ENCODE measurements at places on chromosomes 5 and 9.

GRCh38 chr5:119302916-119303897, 52.6 kb upstream of the TNFAIP8 start:
- DNase-seq: no peak

- no peak for DNase-seq
Measured at GRCh38 chr9:110148891-110149290, 59.1 kb downstream of the C9orf152 start.

DNA sequence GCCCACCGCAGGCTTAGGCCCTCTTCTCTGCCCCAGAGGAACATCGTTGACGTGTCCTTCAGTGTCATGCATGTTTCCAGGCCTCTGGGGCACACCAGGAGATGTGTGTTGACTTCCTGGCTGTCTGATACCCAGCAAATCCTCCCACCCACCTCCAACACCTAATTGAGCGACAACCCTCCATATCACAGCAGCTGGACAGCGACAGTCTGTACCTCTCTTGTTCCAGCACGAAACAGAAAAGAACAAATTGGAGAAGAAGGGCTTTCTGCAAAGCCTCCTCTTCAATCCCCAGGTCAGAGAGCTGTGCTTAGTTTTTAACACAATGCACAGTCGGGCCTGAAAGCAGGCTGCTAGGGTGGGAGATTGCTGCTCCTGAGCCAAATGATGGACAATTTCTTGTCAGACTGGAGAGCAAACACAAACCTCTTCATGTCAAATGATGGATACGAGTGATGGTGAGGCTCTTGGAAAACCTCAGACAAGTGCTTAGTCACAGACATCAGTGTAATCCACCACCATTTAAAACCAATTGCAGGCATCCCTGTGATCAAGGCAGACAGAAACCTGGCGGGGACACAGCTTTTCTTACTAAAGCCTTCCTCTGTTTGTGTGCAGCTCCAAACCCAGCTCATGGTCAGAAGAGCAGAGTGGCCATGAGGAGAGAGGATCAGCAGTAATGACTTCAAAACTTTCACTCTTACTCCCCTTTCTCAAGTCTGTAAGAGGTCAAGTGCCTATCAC, 110.6 kb downstream of the EBF1 start:
- no peak for DNase-seq

GRCh38 chr5:154059039-154059430, 20.3 kb downstream of the MFAP3 start:
- DNase-seq: no peak

DNA sequence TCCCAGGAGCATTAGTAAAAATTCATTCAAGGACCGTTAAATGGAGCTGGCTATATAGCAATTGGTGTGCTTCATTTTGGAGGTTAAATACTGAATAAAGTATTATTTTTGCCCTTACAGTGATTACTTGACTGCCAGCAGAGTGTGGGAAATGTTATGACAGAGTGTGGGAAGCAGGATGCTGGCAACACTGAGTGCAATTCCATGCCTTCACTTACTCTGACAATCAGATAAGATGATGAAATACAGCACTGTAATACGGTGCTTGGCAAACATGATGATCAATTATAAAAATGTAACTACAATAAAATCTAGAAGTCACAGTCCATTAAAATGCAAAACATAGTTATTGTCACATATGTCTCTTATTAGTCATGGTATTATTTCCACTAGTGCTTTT, 651.3 kb downstream of the PTPRD start:
- no peak for DNase-seq

- DNase-seq: no peak
Measured at GRCh38 chr5:162484986-162485385, 417.4 kb downstream of the GABRG2 start.

DNA sequence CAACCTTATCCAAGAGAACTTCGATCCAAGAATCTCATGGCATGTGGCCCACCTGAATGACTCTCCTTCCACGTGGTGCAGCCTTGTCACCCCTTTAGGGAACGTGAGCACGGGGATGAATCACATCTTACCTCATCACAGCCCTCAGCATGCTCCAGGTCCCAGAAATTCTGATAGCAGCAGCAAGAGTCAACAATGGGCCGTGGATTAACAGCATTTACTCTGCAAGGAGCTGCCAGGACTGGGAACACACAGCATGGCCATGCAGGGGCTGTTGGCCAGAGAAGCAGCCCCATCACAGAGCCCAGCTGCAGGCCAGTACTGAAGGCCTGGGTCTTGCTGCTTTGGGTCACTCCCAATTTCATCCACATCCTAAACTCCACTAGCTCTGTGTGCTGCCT, 150.4 kb downstream of the C5orf15 start:
- no peak for DNase-seq

GRCh38 chr5:147216552-147217154, 18.2 kb upstream of the STK32A start:
- no peak for DNase-seq

GRCh38 chr5:97377582-97377981, 194.5 kb upstream of the RIOK2 start:
- no peak for DNase-seq

DNA sequence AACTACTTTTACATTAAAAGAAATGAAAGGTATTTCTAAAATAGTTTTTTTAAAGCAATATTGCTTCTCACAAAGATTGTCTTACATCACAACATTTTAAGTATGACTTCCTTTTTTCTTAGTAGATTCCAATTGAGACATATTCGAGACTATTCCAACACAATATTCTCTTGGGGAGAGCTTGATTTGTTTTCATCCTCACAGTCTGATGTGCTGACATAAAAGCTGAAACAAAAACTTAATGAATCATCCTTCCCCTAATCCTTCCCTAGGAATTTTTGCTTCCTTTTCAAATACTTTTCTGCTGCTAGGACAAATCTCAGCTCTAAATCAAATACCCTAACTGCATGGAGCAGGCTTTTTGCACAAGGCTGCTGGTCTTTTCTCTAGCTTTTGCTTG, 245.8 kb upstream of the MAP3K1 start:
- DNase-seq: no peak

GRCh38 chr9:100639854-100640253, 62.0 kb downstream of the CAVIN4 start:
- no peak for DNase-seq

GRCh38 chr9:109232449-109233237, 65.6 kb upstream of the FRRS1L start:
- no peak for DNase-seq

GRCh38 chr9:1939926-1940368, 75.2 kb upstream of the SMARCA2 start:
- DNase-seq: no peak

- DNase-seq: no peak
Measured at GRCh38 chr9:90898228-90898627, 96.6 kb downstream of the SYK start.

GRCh38 chr9:129415942-129416651, 204.8 kb downstream of the C9orf50 start:
- DNase-seq: no peak

DNA sequence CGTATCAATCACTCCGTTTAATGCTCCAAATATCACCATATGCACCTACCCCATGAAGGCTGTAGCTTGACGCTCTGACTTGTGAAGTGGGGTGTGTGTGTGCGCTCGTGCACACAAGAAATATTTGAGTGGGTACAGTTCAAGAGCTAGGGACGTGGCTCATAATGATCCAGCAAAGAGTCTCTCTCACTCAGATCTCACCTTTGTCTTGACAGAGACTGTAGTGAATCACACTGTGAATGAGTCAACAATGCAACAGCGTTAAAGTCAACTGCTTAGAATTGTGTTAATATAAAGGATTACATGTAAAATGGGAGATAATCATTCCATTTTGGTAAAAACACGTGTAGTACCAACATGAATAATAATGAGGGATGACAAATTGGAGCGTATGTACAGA, 119.4 kb downstream of the MED27 start:
- no peak for DNase-seq

- DNase-seq: no peak
Measured at GRCh38 chr5:112642885-112643284, 94.8 kb upstream of the APC start.

DNA sequence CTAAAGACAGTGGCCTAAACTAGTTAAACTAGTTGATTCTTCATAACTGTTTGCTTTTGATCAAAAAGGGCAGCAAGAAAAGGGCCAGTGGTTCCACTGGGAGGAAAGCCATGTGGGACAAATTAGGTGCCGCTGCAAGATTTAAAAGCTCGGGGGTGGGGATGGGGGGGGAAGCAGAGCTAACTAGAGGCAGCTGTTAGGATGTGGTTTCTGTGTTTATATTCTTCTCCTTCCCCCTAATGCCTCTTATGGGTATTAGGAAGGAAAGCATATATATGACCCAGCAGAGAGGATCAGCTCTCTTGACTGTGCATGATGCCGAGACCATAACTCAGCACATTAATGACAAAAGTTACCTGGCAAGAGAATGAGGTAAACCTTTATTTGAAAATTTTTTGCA, 65.7 kb downstream of the EFNA5 start:
- DNase-seq: no peak

- DNase-seq: no peak
Measured at GRCh38 chr5:40601198-40601868, 78.4 kb upstream of the PTGER4 start.

DNA sequence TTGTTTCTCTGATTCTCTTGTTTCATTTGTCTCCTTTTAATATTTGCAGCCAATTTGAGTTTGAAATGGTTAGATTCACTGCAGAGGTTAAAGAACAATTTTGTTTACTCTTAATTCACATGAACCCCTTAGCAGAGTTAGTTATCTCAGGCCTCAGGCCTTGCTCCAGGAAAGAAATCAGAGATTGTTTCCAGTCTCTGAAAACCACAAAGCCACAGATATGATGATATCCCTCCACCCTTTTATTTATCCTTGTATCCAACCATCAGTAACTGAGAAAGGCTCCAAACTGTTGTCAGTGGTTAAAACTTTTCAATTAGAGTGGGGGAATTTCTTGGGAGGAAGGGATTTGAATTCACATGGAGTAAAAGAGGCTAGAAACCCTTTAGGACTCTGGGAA, 406.0 kb upstream of the DMAC1 start:
- DNase-seq: no peak

GRCh38 chr5:9987101-9987500, 262.6 kb downstream of the ATPSCKMT start:
- DNase-seq: no peak

- no peak for DNase-seq
Measured at GRCh38 chr5:89613222-89613956, 730.4 kb upstream of the MEF2C start.

- DNase-seq: no peak
Measured at GRCh38 chr5:172219296-172219695, 25.3 kb downstream of the EFCAB9 start.

DNA sequence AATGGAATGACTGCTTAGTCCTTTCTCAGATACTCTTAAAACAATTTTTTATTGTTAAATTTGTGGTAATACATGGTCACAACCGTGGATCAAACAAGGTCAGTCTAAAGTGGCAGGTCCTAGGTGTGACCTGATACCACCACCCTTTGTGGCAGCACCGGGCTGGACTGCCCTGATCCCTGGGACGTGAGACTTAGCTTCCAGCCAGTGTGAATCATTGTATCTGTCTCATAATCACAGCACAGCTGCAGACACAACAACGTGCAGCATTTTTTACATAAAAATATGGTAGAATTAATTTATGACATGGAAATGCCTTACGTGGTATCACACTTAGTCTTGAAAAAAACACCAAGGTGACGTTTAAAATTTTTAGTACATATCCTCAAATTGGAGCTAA, 7.8 kb downstream of the TOR1B start:
- no peak for DNase-seq

DNA sequence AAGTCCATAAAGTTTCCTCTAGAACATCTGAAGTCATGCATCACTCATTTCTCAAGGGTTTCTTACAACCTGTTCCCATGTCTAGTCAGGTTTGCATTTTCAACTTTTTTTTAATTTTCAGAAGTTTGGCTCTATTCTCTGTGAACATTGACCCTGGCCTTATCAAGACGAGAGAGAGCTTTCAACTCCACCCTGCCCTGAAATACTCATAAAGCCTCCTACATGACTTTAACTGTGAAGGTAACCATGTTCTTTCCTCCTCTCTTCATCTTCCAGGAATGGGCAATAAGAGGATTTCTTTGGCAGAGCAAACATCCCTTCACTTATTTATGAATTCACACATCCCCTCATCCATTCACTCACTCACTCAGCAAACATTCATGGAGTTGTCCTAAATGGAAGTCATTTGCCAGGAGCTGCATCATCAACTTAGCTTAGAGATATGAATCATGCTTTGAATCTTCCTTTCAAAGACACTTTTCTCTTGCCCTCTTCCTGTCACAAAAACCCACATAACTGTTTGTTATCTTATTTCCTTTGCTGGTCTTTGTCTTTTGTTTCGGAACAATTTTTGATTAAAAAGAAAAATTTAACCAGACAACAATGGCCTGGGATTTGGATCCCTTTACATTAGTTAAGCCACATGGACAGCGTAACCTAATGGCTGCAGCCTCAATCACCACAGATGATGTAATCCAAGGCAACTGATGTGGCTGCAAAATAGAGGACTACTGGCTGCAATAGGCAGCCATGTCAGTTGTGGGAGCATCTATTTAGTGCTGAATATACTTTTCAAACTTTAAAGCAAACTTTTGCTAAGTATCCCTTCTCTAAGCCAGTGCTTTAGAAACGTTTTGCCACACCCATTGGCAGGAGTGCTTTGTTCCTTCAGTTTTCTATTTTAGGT, 43.0 kb upstream of the GNAQ start:
- no peak for DNase-seq

- DNase-seq: no peak
Measured at GRCh38 chr5:36378551-36378950, 76.8 kb upstream of the RANBP3L start.

GRCh38 chr5:52998552-52999313, 9.6 kb downstream of the ITGA2 start:
- DNase-seq: no peak

- no peak for DNase-seq
Measured at GRCh38 chr9:134350416-134350994, 24.2 kb downstream of the RXRA start.

GRCh38 chr5:10600626-10601245, 36.9 kb downstream of the ANKRD33B start:
- DNase-seq: no peak

- no peak for DNase-seq
Measured at GRCh38 chr5:42745426-42745825, 11.2 kb upstream of the CCDC152 start.

GRCh38 chr9:95447660-95448420, 68.9 kb downstream of the PTCH1 start:
- no peak for DNase-seq

- DNase-seq: no peak
Measured at GRCh38 chr5:154370813-154371212, 75.0 kb upstream of the SAP30L start.

DNA sequence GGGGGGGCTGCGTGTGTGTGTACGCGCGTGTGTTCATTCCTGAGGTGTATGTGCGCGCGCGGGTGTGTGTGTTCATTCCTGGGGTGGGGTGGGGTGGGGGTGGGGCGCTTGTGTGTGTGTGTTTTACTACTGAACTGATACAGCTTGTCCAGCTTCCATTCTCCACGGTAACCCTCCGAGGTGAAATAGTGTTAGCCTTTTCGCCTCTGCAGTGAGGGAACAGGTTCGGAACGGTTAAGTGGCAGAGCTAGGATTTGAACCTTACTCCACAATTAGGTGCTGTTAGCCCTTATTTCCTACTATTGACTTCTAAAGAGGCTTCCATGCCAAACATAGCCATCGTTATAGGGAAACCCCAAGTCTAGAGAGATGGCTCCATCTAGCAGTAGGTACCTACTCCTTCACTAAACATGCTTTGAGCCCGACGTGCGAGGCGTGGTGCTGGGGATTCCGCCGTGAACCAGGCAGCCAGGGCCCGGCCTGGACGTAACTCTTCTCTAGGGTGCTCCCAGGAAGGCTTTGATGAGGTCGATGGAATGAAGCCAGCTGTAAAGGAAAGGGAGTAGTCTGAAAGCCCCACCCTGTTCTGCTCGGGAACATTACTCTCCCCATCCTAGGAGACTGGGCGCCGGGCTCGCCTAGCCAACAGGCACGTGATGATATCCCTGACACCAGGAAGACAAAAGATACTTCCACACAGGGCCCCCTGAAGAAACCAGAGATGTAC, 782 bp upstream of the SKP1 start:
- DNase-seq: no peak

Data from left forelimb (tissue), 1 donor.